Mucosa of descending colon (tissue), 3 donors: ENCODE measurements at places on chromosomes 4 and X. TPM values are rescaled to one million over a fixed set of nuclear protein-coding genes. Genes with fewer than 3 reads are reported as not detected.

AP1AR gene
- total RNA-seq, result 51.5 TPM

GRCh38 chr4:168908093-168908492 is 102.0 kb downstream of the CBR4 start:
- no peak for DNase-seq

- no peak for DNase-seq
Observed at GRCh38 chr4:15983610-15984009, 20.6 kb upstream of the FGFBP2 start.

DNA sequence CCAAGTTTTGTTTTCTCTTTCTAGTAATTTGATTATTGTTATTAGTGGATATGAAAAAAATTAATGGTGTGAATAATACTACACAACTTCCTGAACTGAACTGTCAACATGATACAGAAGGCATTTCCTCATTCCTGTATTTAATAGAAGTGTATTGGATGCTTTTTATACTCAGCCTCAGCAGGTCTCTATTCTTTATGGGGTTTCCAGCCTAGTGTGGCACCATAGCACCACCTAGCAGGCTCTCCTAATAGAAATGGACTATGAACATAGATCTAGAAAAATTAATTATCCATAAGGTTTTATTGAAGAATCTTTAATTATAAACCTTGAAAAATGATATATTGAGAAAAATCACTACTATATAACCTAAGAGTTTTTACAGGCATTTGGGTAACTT is 52.4 kb downstream of the GLRB start:
- no peak for DNase-seq

SPANXB1 gene
- not detected for total RNA-seq

DNA sequence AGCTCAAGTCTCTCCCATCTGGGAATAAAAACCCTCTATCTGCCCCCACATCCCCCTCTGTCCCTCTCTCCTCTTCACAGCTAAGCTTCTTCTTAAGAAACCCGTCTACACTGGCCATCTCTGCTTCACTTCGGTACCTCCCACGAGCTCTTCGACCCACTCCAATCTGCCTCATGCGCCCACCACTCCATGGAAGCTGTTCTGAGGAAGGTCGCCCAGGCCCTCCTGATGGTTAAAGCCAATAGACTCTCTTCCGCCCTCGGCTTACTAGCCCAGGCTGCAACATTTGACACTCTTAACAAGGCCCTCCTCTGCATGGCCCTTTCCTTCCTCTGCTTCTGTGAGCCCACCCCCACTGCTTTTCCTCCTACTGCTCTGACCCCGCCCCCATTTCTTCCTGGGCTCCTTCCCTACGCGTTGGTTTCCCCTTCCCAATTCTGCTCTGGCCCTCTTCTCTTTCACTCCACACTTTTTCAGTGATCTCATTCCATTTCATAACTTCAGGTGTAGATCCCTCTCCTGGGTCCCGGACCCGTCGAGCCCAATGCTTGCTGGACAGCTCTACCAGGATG is 11.8 kb downstream of the IQSEC2 start:
- no peak for DNase-seq

- no peak for DNase-seq
Observed at GRCh38 chr4:66034671-66035070, 364.4 kb upstream of the EPHA5 start.
